Left ventricle myocardium superior (tissue), 1 donor: ENCODE measurements at places on chromosomes 16 and 17. TPM values are rescaled to one million over a fixed set of nuclear protein-coding genes. Genes with fewer than 3 reads are reported as not detected.
A peak's percentile ranks its signal among the peaks of the same experiment; 100 is the strongest.

The TMC6 gene
- total RNA-seq: 69.2 TPM

DNA sequence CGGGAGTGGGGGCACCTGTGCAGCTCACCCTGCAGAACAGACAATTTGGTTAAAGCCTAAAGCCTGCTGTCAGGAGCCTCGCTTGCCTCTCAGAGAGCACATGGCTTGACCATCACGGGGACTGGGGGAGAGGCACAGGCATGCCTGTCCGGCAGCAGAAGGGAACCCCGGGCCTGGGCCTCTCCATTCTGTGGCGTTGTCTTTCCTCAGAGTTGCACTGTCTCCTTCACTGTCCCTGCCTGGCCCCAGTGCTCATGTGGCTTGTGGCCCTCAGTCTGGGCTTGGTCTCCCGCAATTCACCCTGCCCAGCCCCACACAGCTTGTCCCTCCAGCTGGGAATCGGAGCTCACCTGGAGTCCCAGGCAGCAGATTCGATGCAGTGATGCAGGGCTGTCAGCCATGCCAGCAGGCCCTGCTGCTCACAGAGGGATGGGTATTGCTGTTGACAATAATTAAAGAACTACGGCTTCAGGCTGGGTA is 189.9 kb downstream of the SEC14L1 start:
- DNase-seq: no peak

GRCh38 chr17:71441098-71441497 is 679.7 kb upstream of the SOX9 start:
- DNase-seq: no peak

The HASPIN gene
- total RNA-seq: 0.45 TPM

- DNase-seq: peak; percentile 75
These were observed 633 bp downstream of the CDR2 start for GRCh38 chr16:22373662-22374310.

The SLC47A2 gene
- total RNA-seq: not detected

GRCh38 chr17:73803964-73804435 is 159.8 kb upstream of the SDK2 start:
- DNase-seq: no peak

The GLIS2 gene
- 16.6 TPM for total RNA-seq

- no peak for DNase-seq
These were observed 41.1 kb upstream of the TANGO6 start for GRCh38 chr16:68802190-68802589.

GRCh38 chr17:79064026-79064425 is 10.6 kb upstream of the ENGASE start:
- no peak for DNase-seq

The PIGL gene
- 6.3 TPM for total RNA-seq

- DNase-seq: no peak
These were observed 26.4 kb downstream of the LDAF1 start for GRCh38 chr16:21184834-21185233.

DNA sequence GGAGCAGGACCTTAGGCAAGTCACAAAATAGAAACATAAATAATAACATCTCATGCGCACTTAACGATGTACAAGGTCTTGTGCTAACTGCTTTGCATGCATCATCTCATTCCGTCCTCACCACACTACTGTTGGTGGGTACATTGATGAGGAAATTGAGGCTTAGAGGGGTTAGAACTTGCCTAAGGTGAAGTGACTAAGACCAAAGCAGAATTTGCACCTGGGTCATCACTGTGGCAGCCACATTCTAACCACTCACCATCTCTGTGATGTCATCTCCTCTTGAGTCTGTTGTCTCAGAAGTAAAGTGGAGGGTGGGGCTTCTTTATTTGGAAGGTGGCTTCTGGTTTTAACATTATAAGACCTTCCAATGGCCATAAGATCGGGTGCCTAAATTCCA is 20.4 kb upstream of the TRIM25 start:
- DNase-seq: no peak

DNA sequence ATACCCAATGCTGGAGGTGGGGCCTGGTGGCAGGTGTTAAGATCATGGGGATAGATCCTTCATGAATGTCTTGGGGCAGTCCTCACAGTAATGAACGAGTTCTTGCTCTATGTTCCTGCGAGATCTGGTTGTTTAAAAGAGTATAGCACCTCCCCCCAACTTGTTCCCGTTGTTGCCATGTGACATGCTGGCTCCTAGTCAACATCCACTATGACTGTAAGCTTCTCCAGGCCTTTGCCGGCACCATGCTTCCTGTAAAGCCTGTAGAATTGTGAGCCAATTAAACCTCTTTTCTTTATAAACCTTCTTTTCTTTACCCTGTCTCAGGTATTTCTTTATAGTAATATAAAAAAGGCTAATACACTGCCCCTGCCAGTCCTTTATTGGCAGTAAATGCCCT is 33.3 kb downstream of the RANBP10 start:
- no peak for DNase-seq

The TPSG1 gene
- not detected for total RNA-seq

The QRICH2 gene
- total RNA-seq: 2.7 TPM

The CD7 gene
- 0.64 TPM for total RNA-seq

The APOBR gene
- 0.47 TPM for total RNA-seq

DNA sequence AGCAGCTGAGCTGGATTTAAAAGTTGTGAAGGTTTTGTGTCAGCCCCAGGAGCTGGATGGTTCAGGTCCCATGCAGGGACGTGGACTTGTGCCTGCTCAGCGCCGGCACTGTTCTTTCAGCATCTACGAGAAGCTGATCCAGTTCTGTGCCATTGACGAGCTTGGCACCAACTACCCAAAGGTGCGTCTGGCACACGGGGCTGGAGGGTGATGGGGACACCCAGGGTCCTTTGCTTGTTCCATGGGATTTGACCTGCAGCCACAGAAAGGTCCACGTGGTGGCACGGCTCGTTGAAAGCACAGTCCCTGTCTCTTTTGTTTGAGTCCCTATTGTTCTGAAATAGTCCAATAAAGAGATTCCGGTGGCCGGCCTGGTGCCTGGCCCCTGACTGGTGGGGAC is 18.1 kb upstream of the ITGB4 start:
- peak; percentile 13 for DNase-seq

The GINS3 gene
- total RNA-seq: 6.5 TPM

GRCh38 chr16:7343243-7343642 is 10.6 kb downstream of the RBFOX1 start:
- DNase-seq: no peak

The KRTAP2-2 gene
- total RNA-seq: not detected

DNA sequence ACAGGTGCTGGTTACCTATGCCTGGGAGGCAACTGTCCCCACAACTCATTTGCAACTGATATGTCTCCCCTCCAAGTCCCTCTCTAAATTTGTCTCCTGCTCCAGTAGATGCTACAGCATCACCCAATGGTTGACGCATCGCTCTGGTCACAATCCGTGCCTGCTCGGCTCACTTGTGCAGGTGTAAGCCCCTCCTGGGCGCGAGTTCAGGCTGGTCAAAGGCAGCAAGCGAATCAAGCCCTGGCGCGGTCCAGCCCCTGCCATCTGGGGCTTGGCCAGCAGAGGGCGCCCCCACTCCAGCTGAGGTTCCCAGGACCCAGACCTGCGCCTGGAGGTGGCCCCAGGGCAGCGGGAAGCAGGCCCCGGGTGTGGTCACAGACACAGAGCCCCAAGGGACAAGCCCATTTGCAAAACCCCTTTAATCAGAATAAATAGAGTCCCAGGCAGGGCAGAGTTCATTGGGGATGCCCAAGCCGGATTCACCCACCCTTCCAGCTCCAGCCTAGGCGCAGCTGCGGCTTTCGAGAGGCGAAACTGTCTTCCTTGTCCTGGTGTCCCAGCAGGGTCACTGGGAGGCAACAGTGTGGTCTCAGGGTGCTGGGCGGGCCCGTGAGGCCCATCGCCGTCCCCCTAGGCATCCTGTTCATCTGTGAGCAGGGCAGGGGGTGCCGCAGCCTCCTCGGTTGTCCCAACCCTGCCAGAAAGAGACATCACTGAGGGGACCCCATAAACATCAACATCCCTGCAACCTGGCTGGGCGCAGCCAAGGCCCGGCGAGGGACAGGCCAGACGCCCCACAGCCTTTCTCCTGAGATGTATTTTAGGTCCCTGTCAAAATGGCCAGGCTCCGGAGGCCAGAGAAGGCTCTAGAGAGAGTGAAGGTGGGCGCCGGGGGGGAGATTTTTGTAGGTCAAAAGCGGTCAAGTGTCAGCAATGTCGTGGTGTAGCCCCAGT is 15.8 kb downstream of the TMC6 start:
- DNase-seq: peak; percentile 90

The CDH16 gene
- total RNA-seq: not detected

GRCh38 chr16:21698169-21699032 is 34.6 kb downstream of the OTOA start:
- DNase-seq: no peak

DNA sequence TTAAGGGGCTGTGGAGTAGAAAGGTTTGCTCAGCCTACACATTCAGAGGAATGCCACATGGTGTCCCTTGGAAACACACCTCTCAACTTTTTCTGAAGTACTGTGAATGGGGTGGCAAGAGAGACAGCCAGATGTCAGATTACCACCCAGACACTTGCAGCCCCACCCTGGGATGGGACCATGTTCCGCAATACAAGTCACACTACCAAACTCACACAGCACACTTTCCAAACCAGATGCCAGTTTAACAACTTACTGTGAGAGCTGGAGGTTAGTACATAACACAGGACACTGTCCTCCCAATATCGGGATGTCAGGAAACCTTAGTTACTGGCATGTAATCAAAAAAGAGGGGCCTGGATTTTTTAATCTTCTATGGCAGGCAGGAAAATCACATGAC is 7.9 kb downstream of the USP7 start:
- no peak for DNase-seq

DNA sequence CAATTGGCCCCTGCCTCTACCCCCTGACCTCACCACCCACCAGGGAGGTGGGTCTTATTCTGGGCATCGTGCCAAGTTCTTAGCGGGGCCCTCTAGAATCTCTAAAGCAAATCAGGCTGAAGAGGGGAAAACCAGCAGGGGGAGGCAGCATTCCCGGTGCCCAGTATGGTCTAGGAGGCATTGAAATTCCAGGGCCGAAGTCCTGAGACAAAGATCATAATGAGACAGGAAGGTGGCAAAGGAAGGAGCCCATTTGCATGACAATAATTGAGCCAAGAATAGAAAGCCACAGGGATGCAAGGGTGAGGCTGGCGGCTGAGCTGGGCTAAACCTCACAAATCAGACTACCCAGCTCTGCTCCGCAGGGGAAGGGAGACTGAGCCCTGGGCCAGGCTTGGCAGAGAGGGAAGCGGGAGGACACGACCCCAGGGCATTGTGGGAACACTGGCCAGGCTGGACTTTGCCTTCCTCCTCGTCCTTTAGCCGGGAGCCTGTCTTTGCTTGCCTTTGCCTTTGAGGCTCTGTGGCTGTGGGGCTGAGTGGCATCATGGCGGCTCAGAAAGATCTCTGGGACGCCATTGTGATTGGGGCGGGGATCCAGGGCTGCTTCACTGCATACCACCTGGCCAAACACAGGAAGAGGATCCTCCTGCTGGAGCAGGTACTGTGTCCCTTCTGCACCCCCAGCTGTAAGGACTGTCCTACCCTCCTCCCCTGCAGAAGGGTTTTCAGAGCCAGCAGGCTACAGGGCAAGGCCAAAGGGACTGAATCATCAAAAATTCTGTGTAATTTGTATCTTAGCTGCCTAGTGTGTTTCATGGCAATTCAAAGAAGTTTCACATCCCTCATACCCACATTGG is at the start of gene PIPOX:
PIPOX (plus strand) TSS at position 463 of the 860 bp plus-strand sequence; CDS start at position 548, 85 bp downstream.
- no peak for DNase-seq

The NPIPA2 gene
- 3.4 TPM for total RNA-seq

The BRICD5 gene
- 10.0 TPM for total RNA-seq

The KRTAP9-2 gene
- total RNA-seq: not detected

The PPP1R27 gene
- 0.67 TPM for total RNA-seq

DNA sequence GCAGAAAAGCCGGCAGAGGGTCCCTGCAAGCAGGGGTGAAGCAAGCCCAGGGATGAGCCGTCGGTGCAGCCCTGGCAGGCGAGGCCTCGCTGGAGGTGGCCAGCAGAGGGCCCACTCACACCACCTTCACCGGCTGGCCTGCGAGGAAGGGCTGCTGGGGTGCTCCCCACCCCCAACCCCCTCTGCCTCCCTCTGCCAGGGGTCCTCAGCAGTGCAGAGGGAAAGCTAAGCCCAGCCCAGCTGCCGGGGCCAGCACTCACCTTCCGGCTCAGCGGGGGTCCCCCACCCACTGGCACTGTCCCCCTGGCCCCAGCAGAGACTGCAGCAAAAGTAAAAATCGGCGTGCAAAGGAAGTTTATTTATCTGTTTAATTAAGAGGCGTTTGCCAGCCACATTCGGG is 113.4 kb downstream of the ENGASE start:
- peak; percentile 48 for DNase-seq

- no peak for DNase-seq
These were observed 270.6 kb upstream of the PMFBP1 start for GRCh38 chr16:72442385-72443158.

The SHCBP1 gene
- 1.1 TPM for total RNA-seq

The TMIGD1 gene
- not detected for total RNA-seq

The TEKT5 gene
- not detected for total RNA-seq

DNA sequence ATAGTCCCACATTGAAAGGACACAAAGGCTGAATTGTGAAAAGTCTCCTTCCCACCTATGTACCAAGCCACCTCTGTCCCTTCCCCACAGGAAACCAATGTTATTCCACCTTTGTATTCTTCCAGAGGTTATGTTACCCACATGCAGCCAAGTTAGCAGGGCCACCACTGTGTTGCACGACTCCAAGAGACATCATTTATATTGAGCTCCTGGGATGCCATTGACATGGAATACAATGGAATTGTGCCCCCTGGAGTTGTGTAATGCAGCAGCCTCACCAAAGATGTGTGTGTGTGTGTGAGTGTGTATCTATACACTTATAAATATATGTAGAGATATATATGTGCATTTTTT is 21.6 kb upstream of the MSI2 start:
- no peak for DNase-seq

- no peak for DNase-seq
These were observed 40.0 kb downstream of the PGS1 start for GRCh38 chr17:78418326-78419026.

DNA sequence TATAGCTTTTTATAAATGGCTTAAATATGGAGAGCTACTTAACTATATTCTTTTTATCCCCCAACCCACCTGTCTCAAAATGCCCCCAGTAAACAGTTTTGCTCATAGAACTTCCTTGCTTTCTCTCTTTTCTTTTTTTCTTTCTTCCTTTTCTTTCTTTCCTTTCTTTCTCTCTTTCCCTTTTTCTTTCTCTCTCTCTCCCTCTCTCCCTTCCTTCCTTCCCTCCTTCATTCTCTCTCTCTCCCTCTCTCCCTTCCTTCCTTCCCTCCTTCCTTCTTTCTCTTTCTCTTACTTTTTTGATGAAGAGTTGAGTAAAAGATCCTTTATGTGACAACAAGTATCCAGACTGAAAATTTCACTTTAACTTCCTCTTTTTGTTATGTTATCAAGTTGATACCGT is 48.2 kb downstream of the KCNJ2 start:
- DNase-seq: no peak

GRCh38 chr17:57578608-57579225 is 166.4 kb downstream of the CCDC182 start:
- no peak for DNase-seq
